ENCODE measurements at places on chromosomes 6 and 20.

- peaks cover 61% of the 10 kb centered on the region for H3K27me3 ChIP-seq
- peak overlapping the region; percentile 33 for H3K4me3 ChIP-seq
- DNase-seq: peak; percentile 89
- H3K36me3 ChIP-seq: no peaks in the 10 kb centered on the region
- H3K27ac ChIP-seq: peak overlapping the region; percentile 58
Measured at GRCh38 chr20:43949741-43950618, 35.3 kb downstream of the TOX2 start.

- peaks cover 29% of the 10 kb centered on the region for H3K36me3 ChIP-seq
- H3K4me1 ChIP-seq: peaks cover 35% of the 10 kb centered on the region
- H3K27me3 ChIP-seq: no peaks in the 10 kb centered on the region
Measured at GRCh38 chr6:118639054-118639964, 12.1 kb downstream of the CEP85L start.

DNA sequence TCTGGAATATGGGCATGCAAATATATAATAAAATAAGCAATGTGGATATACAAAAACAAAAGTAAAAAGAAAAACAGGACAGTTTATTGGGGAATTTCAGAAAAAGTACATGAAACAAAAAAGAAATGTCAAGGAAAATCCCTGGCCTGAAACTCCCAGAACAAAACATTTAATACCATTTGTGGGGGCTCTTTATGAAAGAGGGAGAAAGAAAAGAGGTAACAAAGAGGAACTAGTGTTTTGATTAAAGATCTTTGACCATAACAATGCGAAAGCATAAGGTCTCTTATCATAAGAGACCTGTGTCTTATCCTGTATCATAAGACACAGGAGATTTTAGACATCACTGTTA is 88.6 kb upstream of the ARID1B start:
- H3K36me3 ChIP-seq: no peaks in the 10 kb centered on the region
- peaks cover 22% of the 10 kb centered on the region for H3K4me1 ChIP-seq
- no peak overlapping the region for H3K27ac ChIP-seq
- no peaks in the 10 kb centered on the region for H3K27me3 ChIP-seq
- H3K4me3 ChIP-seq: no peak overlapping the region

- DNase-seq: no peak
- H3K4me3 ChIP-seq: no peak overlapping the region
- peaks cover 11% of the 10 kb centered on the region for H3K36me3 ChIP-seq
- peaks cover 15% of the 10 kb centered on the region for H3K4me1 ChIP-seq
- H3K27me3 ChIP-seq: no peaks in the 10 kb centered on the region
Measured at GRCh38 chr20:46350201-46350985, 42.1 kb upstream of the CDH22 start.

- H3K4me3 ChIP-seq: no peak overlapping the region
- H3K27me3 ChIP-seq: no peaks in the 10 kb centered on the region
- H3K36me3 ChIP-seq: no peaks in the 10 kb centered on the region
- H3K27ac ChIP-seq: no peak overlapping the region
- DNase-seq: no peak
Measured at GRCh38 chr6:101276066-101276465, 117.4 kb upstream of the GRIK2 start.

DNA sequence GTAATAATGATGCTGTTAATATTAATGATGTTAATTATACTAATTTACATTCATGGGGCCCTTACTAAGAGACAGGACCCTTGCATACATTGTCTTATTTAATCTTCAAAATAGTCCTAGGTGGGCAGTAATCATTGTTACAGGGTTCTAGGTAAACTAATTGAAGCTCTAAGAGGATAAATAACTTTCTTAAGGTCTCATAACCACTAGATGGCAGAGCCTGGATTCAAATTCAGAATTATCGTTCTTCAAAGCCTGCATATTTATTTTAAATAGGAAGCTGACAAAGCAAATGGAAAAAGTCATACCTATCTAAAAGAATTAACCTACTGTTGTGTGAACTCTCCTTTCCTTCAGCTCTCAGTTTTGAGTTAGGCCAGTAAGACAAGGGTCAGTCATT is 23.5 kb downstream of the PTCHD4 start:
- no peak overlapping the region for H3K4me3 ChIP-seq
- peaks cover 2% of the 10 kb centered on the region for H3K27me3 ChIP-seq
- no peak for DNase-seq
- H3K27ac ChIP-seq: no peak overlapping the region

- DNase-seq: peak; percentile 86
- no peaks in the 10 kb centered on the region for H3K36me3 ChIP-seq
- no peak overlapping the region for H3K4me3 ChIP-seq
- H3K27me3 ChIP-seq: peaks cover 60% of the 10 kb centered on the region
- H3K27ac ChIP-seq: no peak overlapping the region
Measured at GRCh38 chr6:29847871-29848630, 20.4 kb downstream of the HLA-G start.

- H3K36me3 ChIP-seq: peaks cover 31% of the 10 kb centered on the region
- no peak for DNase-seq
- H3K4me3 ChIP-seq: no peak overlapping the region
- peaks cover 6% of the 10 kb centered on the region for H3K4me1 ChIP-seq
Measured at GRCh38 chr20:49843770-49844380, 31.2 kb downstream of the SLC9A8 start.

GRCh38 chr20:58714923-58715351 is 22.3 kb downstream of the NPEPL1 start:
- no peaks in the 10 kb centered on the region for H3K36me3 ChIP-seq
- H3K4me1 ChIP-seq: no peaks in the 10 kb centered on the region
- DNase-seq: peak; percentile 4
- no peak overlapping the region for H3K4me3 ChIP-seq
- H3K27ac ChIP-seq: no peak overlapping the region
- H3K27me3 ChIP-seq: no peaks in the 10 kb centered on the region

DNA sequence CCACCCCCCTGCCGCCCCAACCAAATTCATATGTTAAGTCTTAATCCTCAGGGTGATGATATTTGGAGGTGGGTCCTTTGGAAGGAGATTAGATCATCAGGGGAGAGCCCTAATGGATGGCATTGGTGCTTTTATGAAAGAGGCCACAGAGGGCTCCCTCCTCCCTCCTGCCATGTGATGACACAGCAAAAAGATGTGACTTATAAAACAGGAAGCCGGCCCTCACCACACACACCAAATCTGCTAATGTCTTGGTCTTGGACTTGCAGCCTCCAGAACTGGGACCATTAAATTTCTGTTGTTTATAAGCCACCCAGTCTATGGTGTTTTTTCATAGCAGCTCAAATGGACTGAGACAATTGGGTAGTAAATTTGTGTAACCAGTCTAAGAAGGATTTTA is 176.3 kb downstream of the ADGRG6 start:
- H3K4me3 ChIP-seq: no peak overlapping the region
- H3K4me1 ChIP-seq: peaks cover 9% of the 10 kb centered on the region
- no peak overlapping the region for H3K27ac ChIP-seq

DNA sequence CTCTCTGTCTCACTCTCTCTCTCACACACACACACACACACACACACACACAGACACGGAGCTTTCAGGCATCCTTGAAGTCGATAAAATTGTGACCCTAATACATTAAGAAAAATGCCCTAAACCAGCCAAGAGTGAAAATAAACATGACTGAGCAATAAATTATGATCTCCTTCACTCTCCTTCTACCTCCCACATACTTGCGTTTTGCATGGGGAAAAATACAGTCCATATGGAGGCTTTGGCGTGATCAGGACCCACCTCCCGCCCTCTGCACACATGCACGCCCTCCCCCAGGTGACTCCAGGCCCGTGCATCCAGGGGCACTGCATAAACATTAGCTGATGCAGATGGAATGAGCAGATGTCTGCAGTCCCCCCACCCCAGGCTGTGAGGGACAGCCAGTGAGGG is 114.2 kb upstream of the JARID2 start:
- H3K4me3 ChIP-seq: no peak overlapping the region
- DNase-seq: no peak
- H3K27ac ChIP-seq: no peak overlapping the region
- H3K27me3 ChIP-seq: no peaks in the 10 kb centered on the region
- H3K36me3 ChIP-seq: no peaks in the 10 kb centered on the region

DNA sequence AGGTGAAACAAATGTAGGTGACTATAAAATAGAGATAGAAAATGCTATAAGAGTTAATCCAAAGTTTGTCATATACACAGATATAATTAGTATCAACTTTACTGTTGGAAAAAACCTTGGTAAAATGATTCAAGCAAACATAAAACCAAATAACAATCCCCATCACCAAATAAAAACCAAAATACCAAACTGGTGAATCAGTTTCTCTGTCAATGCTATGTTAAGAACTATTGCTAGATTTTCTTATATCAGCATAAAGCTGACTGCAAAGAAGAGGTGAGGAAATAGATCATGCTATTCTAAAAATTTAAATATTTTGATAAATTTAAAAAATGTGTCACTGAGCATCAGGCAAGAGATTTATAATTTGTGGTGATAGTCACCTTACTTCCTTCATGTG is 658.4 kb downstream of the PHF3 start:
- H3K36me3 ChIP-seq: no peaks in the 10 kb centered on the region
- H3K27me3 ChIP-seq: no peaks in the 10 kb centered on the region
- H3K27ac ChIP-seq: no peak overlapping the region
- no peaks in the 10 kb centered on the region for H3K4me1 ChIP-seq
- no peak for DNase-seq

All from activated CD4-positive, alpha-beta T cell treated with anti-CD3 and anti-CD28 coated beads, Interleukin-2, amount 10 ng/mL, durations not matched to agents 7 days and 5 days (primary cell).